B cell (primary cell): ENCODE measurements at places on chromosomes 5 and 9. TPM values are rescaled to one million over a fixed set of nuclear protein-coding genes. Genes with fewer than 3 reads are reported as not detected.
A peak's percentile ranks its signal among the peaks of the same experiment; 100 is the strongest.

GRCh38 chr9:23307731-23308513 lies 518.1 kb downstream of the ELAVL2 start:
- H3K4me3 ChIP-seq = no peak overlapping the region
- no peak for DNase-seq
- H3K4me1 ChIP-seq = no peaks in the 10 kb centered on the region
- H3K36me3 ChIP-seq = no peaks in the 10 kb centered on the region

DNA sequence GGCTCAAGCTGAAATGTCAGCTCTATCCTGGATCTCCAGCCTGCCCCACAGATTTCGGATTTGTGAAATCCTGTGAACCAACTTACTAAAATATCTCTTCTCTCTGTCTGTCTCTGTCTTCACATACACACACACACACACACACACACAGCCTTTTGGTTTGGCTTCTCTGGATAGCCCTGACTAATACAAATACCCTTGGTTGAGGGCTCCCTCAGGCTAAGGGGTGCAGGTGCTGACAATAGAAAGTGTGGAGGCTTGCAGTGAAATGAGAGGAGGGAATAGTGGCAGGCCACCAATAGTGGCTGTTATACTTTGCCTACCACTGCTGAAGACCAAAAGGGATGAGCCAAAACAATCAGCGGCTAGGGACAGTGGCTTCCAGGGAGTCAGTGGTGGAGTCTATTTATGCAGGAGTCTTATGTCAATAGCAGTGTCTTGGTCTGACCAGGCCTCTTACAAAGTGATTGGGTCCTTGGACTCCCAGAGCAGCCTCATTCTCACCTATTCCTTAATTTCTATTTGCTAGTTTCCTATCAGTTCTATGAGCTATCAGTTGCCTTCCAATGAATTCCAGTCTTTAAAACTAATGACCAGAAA lies 93.2 kb upstream of the GAS1 start:
- no peak for DNase-seq
- H3K27me3 ChIP-seq = no peaks in the 10 kb centered on the region
- H3K36me3 ChIP-seq = no peaks in the 10 kb centered on the region
- no peak overlapping the region for H3K27ac ChIP-seq
- H3K4me3 ChIP-seq = no peak overlapping the region

- DNase-seq = no peak
- no peaks in the 10 kb centered on the region for H3K36me3 ChIP-seq
- H3K27me3 ChIP-seq = no peaks in the 10 kb centered on the region
- H3K4me1 ChIP-seq = no peaks in the 10 kb centered on the region
- no peak overlapping the region for H3K4me3 ChIP-seq
Measured at GRCh38 chr5:24497591-24498157, 147.1 kb downstream of the CDH10 start.

DNA sequence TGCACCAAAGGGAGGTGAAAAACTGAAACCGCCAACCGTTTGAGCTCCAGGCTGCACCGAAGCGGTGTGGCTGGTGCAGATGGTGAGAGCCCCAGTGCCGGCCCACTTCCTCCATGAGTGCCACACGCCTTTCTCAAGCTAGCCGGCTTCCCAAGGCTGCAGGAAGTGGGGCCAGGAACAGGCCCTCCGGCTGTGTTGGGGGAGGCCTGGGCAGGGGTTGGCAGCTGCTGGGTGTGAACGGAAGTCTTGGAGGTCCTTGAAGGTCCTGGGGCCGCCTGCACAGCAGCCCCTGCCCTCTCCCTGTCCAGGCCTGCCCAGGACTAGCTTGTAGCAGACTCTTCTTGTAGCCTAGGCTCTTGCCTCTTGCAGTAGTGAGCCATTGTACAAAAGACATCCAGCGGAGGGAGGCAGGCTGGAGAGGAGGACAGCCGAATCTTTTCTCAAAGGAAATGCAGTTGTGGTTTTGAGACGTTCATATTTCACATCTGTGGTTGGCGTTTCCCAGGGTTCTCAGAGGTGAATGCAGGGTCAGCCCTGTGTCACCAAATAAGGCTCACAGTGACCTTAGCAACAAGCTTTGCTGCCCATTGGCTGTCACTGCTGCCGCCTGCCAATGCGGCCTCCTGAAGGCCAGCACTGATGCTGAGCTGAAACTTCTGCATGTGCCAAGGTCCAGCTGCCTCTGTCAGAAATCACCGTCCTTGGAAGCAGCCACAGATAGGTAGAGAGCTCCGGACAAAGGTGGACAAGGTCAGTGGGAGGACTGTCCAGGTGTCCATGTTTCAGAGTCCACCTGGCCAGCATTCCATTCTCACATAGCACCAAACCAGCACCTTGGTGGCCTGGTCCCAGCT lies 23.9 kb downstream of the IRF1 start:
- H3K4me1 ChIP-seq = peaks cover 71% of the 10 kb centered on the region
- H3K36me3 ChIP-seq = no peaks in the 10 kb centered on the region
- H3K4me3 ChIP-seq = peak overlapping the region; percentile 14

DNA sequence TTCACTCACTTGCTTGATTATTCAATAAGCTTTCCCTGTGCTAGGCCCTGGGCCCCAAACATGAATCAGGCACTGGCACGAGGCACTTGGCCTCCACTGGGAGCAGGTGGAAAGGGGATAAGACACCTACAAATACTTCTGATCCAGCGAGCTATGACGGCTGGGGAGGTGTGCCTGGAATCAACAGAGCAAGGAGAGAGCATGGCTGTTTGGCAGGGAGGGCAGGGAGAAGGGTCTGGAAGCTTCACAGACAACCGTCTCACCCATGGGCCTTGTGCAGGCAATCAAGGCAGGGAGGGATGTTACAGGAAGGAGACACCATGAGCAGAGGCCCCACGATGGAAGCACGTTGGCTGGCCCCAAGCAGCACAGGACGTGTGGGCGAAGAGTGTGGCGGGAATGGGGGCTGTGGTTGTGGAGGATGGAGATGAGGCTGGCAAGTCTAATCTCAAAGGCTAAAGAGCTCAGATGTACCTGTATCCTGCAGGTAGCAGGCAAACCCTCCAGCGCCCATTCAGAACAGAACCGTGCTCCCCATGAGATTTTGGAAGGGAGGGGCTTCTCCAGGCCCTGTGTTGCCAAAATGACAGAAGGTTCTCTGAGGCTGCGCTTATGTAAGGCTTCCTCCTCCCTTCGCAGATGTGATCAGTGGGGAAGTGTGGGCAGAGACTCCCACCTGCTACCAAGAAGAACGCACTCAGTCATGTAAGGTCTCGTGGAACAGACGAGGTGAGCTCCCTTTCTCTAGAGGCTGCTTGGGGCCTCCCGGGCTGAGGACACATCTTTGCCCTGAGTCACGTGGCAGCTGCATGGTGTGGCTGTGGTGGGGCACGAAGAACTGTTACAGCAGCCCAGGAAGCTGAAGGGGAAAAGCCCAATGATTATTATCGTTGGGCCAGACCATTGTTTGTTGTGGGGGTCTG lies 189.7 kb downstream of the DAB2IP start:
- H3K4me3 ChIP-seq = no peak overlapping the region
- no peak for DNase-seq
- H3K27ac ChIP-seq = no peak overlapping the region
- no peaks in the 10 kb centered on the region for H3K4me1 ChIP-seq

- H3K27me3 ChIP-seq = no peaks in the 10 kb centered on the region
- H3K4me3 ChIP-seq = peak within 1 kb of the TSS; percentile 78
- peak within 1 kb of the TSS; percentile 82 for H3K27ac ChIP-seq
- peaks cover 26% of the 10 kb centered on the region for H3K4me1 ChIP-seq
- DNase-seq = no peak
Measured at GRCh38 chr9:136742591-136743391, at the start of gene LCN10. LCN10 (minus strand) TSS chr9:136742940; CDS start chr9:136742903, 37 bp downstream.

- no peak overlapping the region for H3K4me3 ChIP-seq
- H3K4me1 ChIP-seq = no peaks in the 10 kb centered on the region
- H3K36me3 ChIP-seq = no peaks in the 10 kb centered on the region
- no peak overlapping the region for H3K27ac ChIP-seq
- no peaks in the 10 kb centered on the region for H3K27me3 ChIP-seq
Measured at GRCh38 chr5:100668511-100668910, 133.3 kb downstream of the FAM174A start.

- peaks cover 2% of the 10 kb centered on the region for H3K4me1 ChIP-seq
- DNase-seq = no peak
- H3K27ac ChIP-seq = no peak overlapping the region
- H3K4me3 ChIP-seq = no peak overlapping the region
- H3K27me3 ChIP-seq = no peaks in the 10 kb centered on the region
- no peaks in the 10 kb centered on the region for H3K36me3 ChIP-seq
Measured at GRCh38 chr5:102229685-102230084, 66.4 kb downstream of the SLCO4C1 start.

TAF11L5 gene
- not detected in 2 replicates for total RNA-seq

PCDHGA9 gene
- total RNA-seq = 1.9 and 2.5 TPM in 2 replicates
